ENCODE measurements at places on chromosomes 12 and 14.

GRCh38 chr12:22722779-22723178 lies 97.8 kb downstream of the ETNK1 start:
- DNase-seq: no peak

DNA sequence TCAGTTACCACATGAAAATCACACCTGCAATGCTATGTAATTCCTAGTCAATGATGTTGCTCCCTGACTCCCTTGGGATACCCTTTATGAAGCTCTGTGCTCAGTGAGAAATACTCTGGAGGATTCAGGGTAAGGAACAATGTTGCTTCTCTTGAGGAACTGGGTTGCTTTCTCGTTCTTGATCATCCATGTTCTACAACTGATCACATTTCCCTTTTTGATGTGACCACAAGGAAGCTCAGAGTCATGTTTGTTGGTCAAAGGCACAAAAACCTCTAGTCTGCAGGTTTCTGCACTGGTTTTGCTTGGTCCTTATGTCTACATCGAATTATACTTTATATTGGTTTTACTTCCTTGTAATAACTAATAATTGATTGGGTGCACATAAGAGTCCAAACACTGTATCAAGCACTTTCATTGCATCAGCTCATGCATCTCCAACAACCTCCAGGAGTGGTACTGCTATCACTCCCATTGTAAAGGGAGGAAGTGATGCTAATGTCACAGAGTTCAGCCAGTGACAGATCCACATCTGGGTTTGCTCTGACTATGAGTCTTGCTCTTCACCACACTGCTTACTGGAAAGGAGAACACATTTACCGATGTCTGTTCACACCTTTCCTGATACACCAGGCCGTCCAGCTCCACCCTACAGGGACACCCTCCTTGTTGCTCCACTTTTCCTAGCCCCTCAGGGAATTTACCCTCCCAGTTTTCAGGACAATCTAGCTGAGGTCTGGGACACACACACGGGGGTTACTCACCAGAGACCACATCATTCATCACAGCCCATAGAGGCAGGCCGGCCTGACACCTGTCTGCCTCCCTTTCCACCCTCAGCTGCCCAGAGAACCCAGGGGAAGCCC lies 41.0 kb downstream of the CMKLR1 start:
- no peak for DNase-seq

- DNase-seq: peak; percentile 90
Measured at GRCh38 chr14:75277008-75277814, 1.4 kb upstream of the FOS start.

- no peak for DNase-seq
Measured at GRCh38 chr12:127121494-127122084, 1145.4 kb upstream of the TMEM132C start.

GRCh38 chr12:66239295-66239694 lies 50.3 kb downstream of the IRAK3 start:
- DNase-seq: no peak

- no peak for DNase-seq
Measured at GRCh38 chr12:68490476-68490875, 120.2 kb upstream of the RAP1B start.

DNA sequence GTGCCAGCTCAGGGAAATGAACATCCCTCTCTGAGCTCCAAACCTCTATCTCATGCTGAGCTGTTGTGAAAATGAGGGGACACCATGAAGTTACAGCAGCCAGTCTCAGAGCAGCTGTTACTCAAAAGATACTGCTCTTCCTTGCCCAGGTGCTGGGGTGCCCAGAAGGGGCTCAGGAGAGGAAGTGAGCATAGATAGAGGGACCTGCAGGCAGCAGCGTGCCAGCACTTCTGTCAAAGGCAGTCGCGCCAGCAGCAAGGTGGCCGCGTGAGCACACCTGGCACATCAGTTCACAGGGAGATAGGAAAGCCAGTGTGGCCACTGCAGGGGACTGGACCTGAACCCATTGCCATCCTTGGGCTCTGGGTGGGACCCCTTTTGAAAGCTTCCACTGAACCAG lies 27.8 kb downstream of the C14orf132 start:
- no peak for DNase-seq
